Left ventricle myocardium inferior (tissue), 1 donor: ENCODE measurements at places on chromosomes 16 and 17.

DNA sequence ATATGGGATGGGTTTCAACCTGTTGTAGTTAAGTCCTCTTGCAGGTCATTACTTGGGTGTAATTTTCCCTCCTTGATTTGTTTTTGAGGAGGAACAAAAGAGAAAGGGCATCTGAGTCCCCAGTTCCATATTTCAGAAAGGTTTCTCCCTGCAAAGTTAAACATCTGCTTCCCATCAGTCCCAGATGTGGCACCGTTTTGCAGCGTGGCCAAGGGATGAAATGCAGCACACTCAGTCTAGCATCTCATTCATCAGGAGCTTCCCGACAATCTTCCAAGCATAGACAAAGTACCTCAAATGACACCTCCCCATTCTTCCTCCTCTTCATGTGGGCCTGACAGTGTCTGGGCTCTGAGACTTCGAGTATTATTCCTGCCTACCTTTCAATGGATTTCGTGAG, 363.7 kb upstream of the SOX9 start:
- no peak for DNase-seq

- no peak for DNase-seq
Observed at GRCh38 chr17:62030264-62030663, 34.8 kb downstream of the MED13 start.

GRCh38 chr16:87924811-87925670, 11.3 kb downstream of the CA5A start:
- DNase-seq = peak; percentile 46

DNA sequence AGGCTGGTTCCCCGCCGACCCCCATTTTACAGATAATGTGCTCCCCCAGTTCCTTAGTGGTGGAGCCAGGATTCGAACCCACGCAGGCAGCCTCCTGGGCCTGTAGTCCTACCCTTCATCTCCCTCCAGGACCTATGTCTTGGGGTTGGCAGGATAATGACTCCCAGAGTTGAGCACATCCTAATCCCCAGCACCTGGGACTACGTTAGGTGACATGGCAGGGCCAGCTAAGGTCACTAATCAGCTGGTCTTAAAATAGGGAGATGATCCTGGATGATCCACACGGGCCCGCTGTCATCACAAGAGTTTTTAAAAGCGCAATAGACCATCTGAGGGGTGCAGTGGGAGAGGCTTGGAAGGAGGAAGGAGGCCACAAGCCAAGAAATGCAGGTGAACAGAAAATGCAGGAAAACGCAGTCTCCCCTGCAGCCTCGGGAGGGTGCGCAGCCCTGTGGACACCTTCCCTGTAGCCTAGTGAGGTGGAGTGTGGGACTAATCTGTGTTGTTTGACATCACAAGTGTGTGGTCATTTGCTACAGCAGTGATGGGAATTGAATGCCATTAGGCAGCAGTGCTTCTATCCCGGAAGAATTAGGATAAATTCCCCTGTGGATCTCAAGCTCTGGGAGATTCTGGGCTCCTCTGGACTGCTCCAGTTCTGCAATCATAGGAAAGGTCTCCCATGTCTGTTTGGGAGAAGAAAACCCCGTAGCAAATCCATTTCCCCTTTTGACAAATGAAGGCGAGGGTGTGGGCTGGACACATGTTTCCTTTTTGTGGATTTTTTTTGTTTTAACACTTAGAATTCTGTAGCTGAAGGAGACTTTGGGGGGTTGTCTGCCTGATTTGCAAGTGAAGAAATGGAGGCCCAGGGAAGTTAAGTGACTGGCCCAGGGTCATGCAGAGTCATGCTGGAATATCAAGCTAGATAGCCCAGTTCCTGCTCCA, 297.7 kb downstream of the SEC14L1 start:
- DNase-seq = no peak

DNA sequence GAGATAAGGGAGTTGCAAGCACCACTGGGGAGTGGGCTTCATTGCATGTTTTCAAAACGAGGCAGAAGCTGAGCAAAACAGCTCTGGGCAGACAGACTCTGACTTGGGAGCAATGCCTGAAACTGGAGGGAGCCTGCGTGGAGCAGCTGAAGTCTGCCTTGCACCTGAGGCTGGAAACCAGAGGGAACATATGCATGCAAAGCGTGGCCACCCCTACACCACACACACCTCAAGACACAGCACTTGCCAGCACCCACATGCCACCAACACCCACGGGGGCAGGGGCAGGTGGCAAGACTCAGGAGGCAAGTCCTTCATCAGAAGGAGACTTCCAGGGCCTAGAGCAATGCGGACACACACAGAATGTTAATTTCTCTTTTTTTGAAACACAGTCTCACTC, 45.8 kb downstream of the COTL1 start:
- DNase-seq = no peak

DNA sequence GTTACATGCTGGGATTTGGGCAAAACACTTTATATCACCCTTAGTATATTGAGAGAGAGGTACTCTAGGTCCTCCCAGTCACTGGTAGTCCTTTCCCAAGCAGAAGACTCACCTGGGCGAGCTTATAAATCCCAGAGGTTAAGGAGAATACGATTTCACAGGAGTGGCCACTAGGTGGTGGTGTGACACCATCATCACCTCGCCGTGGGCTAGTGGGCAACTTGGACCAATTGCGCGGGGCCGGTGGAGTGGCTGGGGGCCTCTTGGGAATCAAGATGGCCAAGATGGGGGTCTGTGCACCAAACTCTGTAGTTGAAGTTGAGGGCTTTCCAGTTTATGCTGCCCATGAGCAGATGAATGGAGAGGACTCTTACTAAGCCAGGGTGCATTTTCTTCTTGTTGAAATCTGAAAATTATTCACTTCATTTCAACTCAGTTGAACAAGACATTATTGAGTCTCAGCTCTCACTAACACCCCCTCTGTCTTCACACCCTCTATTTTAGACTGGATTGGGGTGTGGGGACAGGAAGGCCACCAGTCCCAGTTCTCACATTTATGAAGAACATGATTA, 38.2 kb upstream of the PIRT start:
- DNase-seq = no peak

DNA sequence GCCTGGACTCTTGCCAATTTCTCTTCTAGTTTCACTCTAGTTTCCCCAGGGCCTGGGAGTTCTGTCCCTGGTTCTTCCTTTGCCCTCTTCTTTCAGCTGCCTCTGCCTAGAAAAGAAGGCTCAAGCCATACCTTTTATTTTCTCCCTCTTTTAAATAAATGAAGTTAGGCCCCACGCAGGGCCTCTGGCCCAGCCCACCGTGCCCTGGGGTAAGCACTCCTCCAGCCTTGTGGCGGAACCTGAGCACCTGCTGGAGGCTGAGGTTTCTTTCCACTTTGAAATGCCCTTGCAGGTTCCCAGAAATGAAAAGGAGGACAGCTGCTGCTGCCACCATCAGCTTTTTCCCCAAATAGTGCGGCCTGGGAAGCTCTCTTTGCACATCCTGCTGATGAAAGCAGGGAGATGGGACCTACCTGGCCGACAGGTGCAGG, 139.4 kb downstream of the CCDC182 start:
- no peak for DNase-seq

GRCh38 chr17:74686761-74687160, 26.0 kb downstream of the CD300LF start:
- DNase-seq = no peak

DNA sequence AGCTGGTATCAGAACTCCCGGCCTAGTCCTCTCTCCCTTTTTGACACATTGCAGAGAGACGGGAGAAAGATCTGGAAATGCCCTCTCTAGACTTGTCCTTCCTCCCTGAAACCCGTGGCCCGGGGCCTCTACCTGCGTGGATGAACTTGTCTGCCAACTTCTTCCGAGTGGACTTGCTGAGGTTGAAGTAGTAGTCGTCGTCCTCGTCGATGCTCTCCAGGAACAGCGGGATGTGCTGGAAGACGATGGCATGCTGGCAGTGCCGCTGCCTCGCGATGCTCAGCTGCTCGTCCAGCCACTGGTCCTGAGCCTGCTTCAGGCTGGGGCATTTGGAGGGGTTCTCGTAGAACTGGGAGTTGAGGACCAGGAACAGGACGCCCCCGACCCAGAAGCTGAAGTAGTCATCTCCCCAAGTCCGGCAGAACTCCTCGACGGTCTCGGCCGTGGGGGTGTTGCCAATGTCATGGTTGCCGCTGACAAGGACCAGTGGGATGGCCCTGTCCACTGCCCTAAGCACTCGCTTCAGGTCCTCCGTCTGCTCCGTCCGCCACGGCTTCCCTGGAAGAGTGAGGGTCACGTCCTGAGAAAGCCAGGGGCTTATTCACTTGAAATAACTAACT, 99.1 kb downstream of the CPPED1 start:
- no peak for DNase-seq

DNA sequence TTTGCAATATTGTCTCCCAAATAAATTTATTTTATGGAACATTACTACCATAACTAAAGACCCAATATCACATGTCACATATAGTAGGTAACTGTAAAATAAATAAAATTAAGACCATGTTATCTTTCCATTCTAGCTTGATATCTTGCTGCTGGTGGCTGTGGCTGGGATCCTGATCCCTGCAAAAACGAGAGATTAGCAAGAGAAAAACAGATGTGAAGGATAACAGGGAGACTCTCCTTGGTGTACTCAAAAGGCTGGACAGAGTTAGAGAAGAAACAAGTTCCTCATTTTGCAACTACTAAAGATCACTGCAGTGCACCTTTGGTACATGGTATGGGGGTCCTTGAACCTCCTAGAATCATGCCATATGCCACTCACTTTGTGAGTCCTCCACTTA, 49.7 kb downstream of the ARHGAP27 start:
- no peak for DNase-seq

- peak; percentile 45 for DNase-seq
Observed at GRCh38 chr17:48545022-48545375, at the start of gene HOXB2. Gene HOXB2, minus strand, starts transcription at chr17:48545109. Its CDS starts 198 bp downstream, at chr17:48544911.

DNA sequence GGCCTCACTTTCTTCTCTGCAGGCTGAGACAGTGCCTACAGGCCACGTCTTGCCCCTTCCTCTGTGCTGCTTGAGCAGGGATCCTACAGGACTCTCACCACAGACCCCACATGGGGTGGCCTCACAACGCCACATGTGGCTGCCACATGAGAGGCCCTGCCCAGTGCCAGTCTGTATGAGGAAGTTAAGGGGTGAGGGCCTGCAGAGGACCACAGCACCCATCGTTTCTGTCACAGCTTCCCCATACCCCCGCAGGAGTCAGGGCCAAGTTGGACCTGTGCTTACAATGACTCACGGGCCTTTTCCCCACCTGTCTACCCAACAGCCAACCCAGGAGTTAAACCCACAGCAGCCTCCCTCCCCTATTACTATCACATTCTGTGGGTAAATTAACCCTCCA, 2.9 kb upstream of the GSDMB start:
- DNase-seq = no peak

DNA sequence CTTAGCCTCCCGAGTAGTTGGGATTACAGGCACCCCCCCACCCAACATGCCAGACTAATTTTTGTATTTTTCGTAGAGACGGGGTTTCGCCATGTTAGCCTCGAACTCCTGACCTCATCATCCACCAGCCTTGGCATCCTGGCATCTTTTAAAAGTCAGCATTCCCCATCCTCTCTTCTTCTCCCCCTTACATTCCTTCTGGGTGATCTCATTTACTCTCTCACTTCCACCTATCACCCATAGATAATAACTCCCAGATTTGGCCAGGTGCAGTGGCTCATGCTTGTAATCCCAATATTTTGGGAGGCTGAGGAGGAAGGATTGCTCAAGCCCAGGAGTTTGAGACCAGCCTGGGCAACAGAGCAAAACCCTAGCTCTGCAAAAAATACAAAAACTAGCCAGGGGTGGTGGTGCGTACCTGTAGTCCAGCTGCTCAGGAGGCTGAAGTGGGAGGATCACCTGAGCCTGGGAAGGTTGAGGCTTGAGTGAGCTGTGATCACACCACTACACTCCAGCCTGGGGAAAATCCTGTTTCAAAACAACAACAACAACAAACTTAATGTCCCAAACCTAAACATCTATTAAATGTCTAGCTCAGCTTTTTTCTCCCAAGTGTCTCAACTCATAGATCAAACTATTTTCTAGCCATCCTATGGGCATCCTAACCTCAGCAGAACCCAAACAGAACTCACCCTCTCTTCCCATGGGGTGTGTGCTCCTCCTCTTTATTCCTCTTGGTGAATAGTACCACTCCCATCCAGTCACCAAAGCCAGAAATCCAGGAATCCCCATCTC, 16.1 kb upstream of the SSTR2 start:
- no peak for DNase-seq

DNA sequence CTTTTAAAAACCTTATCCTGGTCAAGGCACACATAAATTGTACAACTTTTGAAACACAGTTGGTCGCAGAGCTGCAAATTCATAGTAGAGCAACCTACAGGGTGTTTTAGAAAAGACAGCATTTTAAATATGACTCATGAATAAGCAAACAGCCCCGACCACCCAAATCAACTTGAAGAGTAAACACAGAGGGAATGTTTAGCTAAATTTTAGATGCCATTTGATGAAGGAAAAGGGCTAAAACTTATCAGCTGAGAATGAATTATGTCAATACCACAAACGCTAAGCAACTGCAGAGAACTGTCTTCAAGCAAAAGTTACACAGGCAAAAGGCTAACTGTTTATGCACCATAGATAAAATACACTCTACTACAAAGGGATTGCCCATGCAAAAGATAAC, 427.5 kb upstream of the PSMD7 start:
- no peak for DNase-seq

- DNase-seq = no peak
Observed at GRCh38 chr16:4494746-4495490, 18.7 kb downstream of the HMOX2 start.

DNA sequence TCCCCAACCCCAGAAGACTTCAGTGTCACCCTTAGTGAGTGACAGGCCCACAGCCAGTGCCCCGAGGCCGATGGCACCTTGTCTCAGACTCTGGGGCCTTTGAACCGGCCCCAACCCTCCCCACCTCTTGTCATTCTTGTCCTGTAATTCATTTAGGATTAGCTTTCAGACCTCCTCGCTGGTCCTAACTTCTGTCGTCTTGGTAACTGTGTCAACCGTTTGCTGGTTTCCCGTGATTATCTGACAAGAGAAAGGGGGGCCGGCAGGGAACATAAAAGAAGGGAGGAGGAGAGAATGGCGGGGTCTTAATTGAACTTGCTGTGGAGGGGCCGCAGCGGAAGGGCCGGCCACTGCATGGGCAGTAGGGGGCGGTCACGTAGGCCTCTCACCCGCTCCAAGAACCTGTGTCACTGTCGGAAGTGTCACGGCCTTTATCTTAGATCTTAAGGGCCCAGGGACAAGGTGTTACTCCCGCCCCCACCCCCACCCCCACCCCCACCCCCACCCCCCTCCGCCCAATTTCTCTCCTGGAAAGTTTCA, 46.5 kb upstream of the GSE1 start:
- no peak for DNase-seq

DNA sequence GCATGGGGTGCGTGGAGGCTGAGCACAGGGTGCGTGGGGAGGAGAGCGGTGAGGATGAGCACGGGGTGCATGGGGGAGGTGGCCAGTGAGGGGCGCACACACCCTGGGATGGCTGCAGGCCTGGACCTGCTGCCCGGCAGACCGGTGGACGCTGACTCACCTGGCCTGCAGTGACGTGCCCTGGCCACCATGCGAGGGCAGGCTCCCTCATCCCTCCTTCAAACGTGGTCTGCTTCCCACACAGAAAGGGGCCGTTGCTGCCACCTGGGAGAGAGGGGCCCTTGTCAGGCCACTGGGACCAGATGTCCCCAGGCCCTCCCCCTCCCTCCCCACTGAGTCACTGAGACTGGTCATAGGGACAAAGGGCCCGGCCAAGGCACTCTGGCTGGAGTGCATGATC, 20.1 kb upstream of the APRT start:
- DNase-seq = no peak
